MV-4-11 (cell line): ENCODE measurements at places on chromosomes 5 and 9.

DNA sequence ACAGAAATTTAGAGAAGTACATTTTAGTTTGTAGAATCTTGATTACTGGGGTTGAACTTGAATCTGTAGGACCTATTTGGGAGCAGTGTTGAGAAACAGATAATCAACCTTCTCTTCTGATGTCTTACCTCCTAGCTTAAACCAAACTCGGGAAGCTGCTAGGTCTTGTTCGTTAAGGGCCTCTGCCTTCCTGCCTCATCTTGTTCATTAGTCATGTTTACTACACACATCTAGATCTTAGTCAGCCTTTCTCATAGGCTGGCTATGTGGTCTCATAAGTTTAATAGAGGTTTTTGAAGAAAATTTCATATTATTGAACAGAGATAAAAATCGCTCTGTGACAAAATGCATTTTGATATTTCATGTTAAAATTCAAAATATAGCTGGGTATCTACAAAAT is 331.0 kb upstream of the EDIL3 start:
- DNase-seq, result no peak

- DNase-seq, result no peak
Measured at GRCh38 chr5:124644138-124644537, 102.3 kb downstream of the ZNF608 start.

DNA sequence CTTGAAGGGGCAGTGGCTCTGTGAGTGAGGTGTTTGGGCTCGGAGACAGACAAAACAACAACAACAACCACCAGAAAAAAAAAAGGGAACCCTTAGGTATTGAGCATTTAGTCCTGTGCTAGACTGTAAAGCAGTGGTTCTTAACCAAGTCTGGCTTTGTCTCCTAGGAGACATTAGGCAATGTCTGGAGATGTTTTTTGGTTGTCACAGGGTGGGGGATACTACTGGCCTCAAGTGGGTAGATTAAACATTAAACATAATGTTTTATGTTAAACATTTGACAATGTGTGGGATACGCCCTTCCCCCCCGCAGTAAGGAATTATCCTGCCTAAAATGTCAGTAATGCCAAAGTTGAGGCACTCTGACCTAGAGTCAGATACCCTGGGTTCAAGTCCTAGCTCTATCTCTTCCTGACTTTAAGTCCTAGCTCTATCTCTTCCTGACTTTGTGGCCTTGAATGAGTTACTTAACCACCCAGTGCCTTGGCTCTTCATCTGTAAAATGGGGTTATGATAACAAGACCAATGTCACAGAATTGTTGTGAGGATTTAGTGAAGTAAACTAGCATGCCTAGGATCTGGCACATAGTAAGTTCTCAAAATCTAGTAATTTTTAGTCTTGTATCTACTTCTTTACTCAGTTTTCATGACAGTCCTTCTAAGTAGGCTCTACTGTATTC is 1.8 kb downstream of the TRIM32 start:
- no peak for DNase-seq

DNA sequence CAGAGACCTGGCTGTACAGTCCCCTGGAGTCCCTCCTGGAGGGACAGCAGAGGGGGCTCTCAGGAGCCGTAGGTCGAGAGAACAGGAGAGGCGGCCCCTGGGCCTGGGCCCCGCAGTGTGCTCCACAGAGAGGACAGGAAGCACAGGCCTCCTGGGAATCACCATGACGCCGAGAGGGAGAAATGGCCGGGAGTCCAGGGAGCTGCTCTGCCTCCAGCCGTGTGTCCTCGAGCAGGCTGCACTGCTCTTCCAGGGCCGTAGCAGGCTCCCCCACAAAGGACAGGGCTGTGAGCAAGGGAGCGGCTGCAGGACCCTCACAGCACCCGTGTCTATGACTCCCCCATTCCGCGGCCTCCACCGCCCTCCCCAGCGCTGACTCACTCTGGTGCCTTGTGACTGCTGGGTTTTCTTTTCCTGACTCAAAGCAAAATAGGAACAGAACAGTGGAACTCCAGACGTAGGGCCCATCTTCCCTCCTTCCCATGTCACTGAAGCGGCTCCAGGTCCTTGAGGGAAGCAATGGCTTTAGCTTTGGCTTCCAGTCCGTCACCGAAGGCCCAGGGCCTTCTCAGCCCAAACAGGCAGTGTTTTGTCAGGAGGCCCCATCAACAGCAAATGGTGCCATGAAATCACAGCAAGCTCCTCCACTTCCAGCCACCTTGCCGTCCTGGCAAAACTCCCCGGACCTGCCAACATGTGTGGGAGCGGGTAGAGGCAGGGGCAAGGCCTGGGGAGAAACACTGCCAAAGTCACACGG is 114.2 kb downstream of the LHFPL2 start:
- DNase-seq, result no peak

- DNase-seq, result peak; percentile 25
Measured at GRCh38 chr9:76651119-76651705, 113.0 kb upstream of the PCA3 start.
